Dermis blood vessel endothelial cell (primary cell): ENCODE measurements at places on chromosomes 2 and 18. TPM values are rescaled to one million over a fixed set of nuclear protein-coding genes. Genes with fewer than 3 reads are reported as not detected.

The REG1A gene
- total RNA-seq = not detected in 2 replicates

The RUFY4 gene
- not detected in 2 replicates for total RNA-seq

The LRRC30 gene
- not detected in 2 replicates for total RNA-seq

The MC2R gene
- total RNA-seq = not detected in 2 replicates

- peak; percentile 32 for DNase-seq
Observed at GRCh38 chr2:237942513-237942899, 24.3 kb upstream of the UBE2F start.

GRCh38 chr18:42525905-42526304 is 570.9 kb downstream of the PIK3C3 start:
- DNase-seq = no peak
